ENCODE measurements at places on chromosomes 13 and 19.

DNA sequence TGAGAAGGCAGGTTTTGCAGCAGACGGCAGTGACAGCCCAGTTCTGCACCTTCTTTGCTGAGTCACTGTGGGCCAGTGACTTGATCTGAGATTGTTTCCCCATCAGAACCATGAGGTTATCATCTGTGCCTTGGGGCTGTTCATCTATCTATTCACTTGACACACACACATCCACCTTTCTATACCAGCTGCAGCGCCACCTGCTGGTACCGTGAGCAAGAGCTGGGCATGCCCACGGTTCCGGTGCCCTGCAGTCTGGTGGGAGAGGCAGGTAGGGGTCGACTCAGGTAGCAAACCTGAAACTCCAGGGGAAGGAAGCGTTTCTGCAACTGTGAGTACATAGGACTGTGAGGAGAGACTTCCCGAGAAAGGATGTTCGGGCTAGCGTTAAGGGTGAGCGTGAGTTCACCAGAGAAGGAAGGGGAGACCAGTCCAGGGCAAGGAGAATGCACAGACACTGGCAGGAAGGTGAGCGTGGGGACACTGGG lies 7.5 kb upstream of the LIN7B start:
- peak; percentile 60 for DNase-seq

DNA sequence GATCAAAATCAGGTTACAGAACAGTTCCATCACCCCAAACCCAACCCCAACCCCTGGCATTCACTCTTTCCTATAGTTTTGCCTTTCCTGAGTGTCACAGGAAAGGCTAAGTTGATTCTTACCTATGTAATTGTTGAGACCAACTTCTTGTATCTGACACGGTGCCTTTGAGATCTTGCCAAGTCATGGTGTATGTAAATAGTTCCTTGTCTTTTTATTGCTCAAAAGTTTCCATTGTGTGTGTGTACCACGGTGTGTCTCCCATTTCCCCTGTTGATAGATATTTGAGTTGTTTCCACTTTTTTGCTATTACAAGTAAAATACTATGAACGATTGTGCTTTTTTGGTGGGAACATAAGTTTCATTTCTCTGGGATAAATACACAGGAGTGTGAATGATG lies 3.3 kb upstream of the IGFL2 start:
- no peak for DNase-seq

- DNase-seq: no peak
Measured at GRCh38 chr19:15108145-15108844, 1.1 kb downstream of the SYDE1 start.

GRCh38 chr13:28576067-28576466 lies 81.1 kb upstream of the FLT1 start:
- no peak for DNase-seq

GRCh38 chr13:45437947-45438346 lies 19.8 kb upstream of the SLC25A30 start:
- DNase-seq: no peak

DNA sequence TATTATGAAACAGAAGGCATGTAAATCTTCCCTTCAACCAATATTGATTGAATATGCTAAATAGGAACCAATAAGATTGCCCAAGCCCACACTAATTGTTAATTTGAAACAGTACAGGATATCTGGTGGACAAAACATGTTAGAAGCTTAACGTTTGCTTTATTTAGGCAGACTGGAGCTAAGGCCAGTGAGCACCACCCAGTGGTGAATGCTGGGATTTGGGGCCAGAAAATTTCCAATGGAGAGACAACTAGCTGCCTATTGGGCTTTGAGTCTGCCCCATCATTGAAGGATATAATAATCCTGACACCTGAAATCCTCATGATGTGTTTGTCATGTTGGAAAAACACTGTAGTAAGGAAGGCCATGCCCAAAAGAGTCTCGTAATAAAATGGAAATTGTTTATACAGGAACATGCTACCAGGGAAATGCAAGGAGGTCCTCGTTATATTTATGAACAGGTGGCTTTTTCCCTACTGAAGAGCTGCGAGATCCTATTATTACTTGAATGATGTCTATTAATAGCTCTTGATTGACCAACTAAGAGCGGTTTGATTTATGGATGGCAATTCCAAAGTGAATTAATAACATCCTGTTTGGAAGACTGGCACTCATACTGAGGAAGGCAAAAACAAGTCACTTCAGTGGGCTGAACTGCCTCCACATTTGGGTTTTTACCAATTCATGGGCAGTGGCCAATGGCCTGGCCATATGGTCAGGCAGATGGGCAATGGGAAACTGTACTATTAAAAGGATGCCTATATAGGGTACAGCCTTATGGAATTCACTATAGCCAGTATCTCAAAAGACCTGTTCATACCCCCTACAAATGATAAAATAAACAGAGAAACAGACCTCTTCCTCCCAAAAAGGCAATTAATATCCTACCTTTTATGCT lies 8.7 kb downstream of the SIGLECL1 start:
- peak; percentile 80 for DNase-seq

- DNase-seq: peak; percentile 80
Measured at GRCh38 chr19:2636897-2637683, 65.4 kb downstream of the GNG7 start.

DNA sequence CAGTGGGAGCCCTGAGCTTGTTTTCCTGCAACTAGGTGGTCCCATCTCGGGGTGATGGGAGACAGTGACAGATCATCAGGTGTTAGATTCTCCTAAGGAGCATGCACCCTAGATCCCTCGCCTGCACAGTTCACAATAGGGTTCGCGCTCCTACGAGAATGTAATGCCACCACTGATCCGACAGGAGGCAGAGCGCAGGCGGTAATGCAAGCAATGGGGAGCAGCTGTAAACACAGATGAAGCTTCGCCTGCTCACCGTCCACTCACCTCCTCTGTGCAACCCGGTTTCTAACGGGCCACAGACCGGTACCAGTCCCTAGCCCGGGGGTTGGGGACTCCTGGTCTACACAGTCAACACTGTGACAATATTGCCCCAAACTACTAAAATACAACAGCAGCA lies 38.8 kb downstream of the CARD8 start:
- DNase-seq: no peak

- no peak for DNase-seq
Measured at GRCh38 chr19:51822946-51823345, 28.0 kb downstream of the FPR3 start.

- DNase-seq: no peak
Measured at GRCh38 chr13:108728370-108728769, 99.0 kb downstream of the MYO16 start.

- peak; percentile 87 for DNase-seq
Measured at GRCh38 chr19:6516659-6517291, 14.1 kb upstream of the TNFSF9 start.

DNA sequence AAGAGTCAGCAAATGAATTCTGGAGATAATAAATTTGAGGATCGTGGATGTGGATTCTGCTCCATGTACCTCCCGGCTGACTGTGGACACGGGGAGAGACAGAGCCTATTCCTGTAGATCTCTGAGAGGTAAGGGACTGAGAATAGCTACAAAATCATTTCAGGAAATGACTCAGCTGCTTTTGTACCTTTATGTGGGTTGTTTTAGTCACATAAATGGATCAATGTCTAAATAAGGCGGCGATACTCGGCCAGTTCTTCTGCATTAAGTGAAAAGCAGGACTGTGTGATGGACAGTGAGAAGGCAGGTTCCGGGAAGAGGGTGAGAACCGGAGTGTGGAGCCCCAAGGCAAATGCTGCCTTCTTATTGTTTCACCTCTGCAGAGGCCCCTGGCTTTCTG lies 128.1 kb downstream of the EFNB2 start:
- peak; percentile 13 for DNase-seq
